ENCODE measurements at places on chromosomes 7 and 10.
A peak's percentile ranks its signal among the peaks of the same experiment; 100 is the strongest.

DNA sequence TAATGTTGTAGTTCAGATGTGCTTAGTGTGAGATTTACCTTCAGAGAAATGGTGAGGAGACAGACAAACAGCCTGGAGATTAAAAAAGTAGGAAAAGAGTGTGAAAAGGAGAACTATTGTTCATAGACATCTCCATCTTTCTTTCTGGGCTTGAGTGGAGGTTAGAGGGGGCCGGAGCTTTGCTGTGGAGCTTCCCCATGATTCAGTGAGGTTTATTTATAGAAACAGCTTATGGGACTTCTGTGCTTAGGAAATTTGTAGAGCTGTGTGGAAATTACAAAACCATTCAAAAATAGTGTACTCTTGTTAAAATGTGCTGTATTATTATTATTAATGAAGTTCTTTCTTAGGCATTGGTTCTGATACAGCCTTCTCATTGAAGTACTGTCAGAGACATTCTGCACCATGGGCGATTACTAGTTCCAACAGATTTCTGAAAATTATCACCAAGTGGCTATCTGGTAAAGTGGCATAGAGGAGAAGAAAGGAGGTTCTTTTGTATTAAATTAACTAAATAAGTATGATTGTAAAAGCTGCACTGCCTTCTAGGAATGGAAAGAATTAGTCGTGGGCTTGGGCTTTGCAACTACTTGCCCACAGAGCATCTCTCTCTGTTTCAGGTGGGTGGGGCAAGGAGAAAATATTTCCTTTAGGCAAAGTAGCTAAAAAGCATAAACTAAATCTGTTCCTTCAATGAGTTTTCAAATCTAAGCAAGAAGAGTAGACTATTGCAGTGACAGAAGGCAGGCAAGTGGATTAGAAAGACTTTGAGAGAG, 8.7 kb upstream of the TCAF1 start:
- no peak for DNase-seq

GRCh38 chr7:159070431-159071148, 74.1 kb downstream of the VIPR2 start:
- peak; percentile 11 for DNase-seq

GRCh38 chr10:88624840-88625239, 38.3 kb downstream of the LIPJ start:
- DNase-seq: no peak

GRCh38 chr10:114289096-114289436, 50.0 kb downstream of the VWA2 start:
- no peak for DNase-seq
